Fibroblast of skin of back (primary cell): ENCODE measurements at places on chromosomes 4 and X.

DNA sequence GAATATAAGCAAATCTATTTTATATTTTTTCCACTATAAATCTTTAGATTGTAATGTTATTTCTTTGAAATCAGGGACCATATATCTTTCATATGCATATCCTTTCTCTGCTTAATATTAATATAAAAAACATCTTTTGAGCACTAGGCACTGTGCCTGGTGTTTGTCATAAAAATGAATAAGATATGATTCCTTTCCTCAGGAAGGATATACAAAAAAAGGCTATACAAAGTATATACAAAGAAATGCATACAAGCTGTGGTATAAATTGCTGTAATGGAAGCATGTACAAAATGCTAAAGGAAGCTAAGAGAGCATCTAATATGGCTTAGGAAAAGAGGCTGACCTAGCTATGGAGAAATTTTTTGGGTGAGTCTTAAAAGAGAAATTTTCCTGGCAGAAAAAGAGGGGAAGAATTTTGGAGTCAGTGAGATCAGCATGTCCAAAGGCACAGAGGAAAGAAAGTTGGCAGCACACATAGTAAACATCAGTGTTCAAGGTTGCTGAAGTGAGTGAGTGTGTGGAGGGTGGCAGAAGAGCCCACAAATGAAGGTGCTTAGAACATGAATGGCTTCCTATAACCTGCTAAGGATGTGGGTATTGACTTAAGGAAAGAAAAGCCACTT is 500.0 kb downstream of the SPRY1 start:
- DNase-seq: no peak

DNA sequence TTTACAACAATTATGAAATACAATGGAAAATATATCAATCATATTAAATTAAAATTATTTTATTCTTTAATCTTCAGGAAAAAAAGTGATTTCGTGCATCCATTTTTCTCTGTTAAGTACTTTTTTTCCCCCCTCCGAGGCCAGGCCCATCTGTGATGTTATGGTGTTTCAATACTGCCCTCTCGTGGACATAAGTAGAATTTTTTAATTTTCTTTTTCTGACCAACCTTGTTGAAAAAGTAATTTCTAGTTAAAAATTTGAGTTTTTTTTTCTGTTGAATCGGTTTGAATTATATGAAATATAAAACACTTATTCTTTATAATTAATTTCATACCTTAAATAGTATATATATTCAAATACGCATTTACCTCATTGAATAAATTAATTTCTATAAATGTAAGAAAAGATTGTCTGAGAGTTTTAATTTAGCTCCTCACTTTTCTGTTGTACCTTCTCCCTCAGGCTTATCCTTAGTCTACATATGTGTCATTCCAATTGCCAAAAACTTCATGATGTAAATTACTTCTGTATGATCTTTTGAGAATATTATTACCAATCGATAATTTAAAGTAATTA is 175.8 kb upstream of the TECRL start:
- peak; percentile 53 for DNase-seq

- peak; percentile 91 for DNase-seq
These were observed 193.4 kb upstream of the PACRGL start for GRCh38 chr4:20506827-20507226.

GRCh38 chr4:80311130-80311529 is 24.4 kb upstream of the CFAP299 start:
- DNase-seq: no peak

- DNase-seq: no peak
These were observed 85.1 kb upstream of the SMAD1 start for GRCh38 chr4:145396581-145396980.

- DNase-seq: no peak
These were observed 500.1 kb downstream of the PCDH19 start for GRCh38 chrX:99909946-99910345.

GRCh38 chrX:133323431-133323830 is 91.9 kb downstream of the GPC4 start:
- no peak for DNase-seq

- DNase-seq: no peak
These were observed 109.5 kb upstream of the CBR4 start for GRCh38 chr4:169119536-169119935.

DNA sequence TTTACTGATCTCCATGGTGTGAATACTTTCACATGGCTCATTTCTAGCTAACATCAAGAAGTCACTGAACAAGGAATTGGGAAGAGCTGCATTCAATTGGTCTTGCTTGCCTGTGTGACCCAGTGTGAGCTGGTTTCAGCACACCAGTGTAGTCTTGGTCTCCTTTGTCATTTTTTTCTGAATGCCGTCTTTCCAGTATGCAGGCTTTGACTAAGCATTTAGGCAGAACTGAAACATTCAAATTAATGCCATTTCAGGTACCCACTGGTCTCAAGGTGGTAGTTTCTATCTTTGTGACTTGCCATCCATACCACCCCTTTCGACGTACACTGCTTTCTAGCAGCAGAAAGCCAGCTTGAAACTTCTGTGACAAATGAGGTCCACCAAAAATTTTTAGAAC is 550.5 kb upstream of the BOD1L1 start:
- DNase-seq: no peak

DNA sequence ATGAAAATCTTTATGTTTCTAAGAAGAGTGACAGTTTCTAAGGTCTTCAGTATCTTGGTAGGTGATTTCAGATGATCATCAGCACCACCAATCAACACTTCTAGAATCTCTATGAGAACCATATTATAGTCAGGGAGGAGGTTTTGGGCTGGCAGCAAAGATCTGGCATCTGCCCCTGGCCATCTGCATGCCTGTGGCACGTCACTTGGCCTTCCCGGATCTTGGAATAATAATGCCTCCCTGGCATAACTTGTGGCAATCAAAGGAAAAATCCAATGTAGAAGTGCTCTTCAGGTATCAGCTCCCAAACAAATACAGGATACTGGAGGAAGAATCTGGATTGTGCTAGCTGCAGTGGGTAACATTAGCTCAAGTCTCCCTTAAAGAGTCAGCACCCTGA is 57.3 kb downstream of the RASL11B start:
- DNase-seq: no peak

- no peak for DNase-seq
These were observed 687 bp upstream of the GRIA2 start for GRCh38 chr4:157219711-157220370.

GRCh38 chrX:110791071-110791470 is 4.5 kb downstream of the CHRDL1 start:
- DNase-seq: no peak

GRCh38 chr4:189787216-189788031 is 153.2 kb upstream of the FRG1 start:
- peak; percentile 41 for DNase-seq

GRCh38 chr4:56739066-56739777 is 58.1 kb upstream of the HOPX start:
- peak; percentile 32 for DNase-seq

DNA sequence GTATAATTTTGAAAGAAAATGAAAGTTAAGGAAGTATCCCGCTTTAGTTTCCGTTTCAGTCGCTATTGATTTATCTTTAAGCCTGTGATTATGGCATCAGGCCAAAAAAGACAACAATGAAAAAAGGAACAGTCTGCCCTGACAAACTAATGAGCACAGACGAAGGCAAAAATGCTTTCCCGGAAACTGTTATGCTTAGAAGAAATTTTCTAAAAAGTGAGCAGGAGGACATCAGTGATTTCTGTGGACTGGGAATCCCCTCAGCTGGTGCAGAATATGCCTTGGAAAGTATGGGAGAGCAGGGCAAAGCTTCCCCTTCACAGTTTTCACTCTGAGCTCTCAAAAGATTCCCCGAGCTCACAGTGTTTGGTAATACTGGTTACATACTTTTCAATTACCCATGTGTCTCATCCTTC is 5.1 kb upstream of the CXCL10 start:
- no peak for DNase-seq

GRCh38 chr4:8220661-8221450 is 21.8 kb downstream of the SH3TC1 start:
- DNase-seq: no peak

DNA sequence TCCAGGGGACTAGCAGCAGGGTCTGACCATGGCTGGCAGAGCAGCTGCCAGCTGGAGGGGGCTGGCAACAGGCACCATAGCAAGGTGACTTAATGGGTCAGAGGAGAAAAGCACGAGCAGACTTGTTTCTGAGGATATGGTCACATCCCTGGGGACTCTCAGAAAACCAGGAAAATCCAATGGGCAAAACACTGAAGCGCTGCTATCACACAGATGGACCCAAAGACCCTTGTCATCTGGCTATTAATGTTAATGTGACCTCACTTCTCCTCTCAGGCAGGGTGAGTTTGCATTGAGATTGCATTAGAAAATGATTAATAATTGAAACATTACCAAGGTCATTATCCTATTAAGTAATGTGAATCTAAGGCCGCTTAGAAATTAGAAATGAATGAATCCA is 293.7 kb upstream of the GALNT7 start:
- no peak for DNase-seq

DNA sequence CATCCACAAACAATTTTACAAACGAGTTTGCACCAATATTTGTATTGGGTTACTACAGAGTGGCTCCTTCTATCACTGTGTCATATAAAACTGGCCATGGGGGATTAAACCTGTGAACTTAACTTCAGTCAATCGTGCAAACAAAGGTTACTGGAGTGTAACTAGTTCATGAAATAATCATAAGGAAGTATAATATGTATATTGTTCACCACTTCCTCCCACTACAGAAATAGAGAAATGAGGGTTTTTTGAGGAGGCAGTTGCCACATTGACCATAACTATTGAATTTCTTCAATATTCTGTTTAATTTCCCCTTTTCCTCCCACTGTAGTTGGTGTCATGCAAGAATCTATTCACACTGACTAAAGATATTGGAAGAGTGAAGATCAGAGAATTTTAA is at the start of gene GPR82:
Gene GPR82, plus strand, starts transcription at position 356 of the 400 bp plus-strand sequence. CDS start 2,846 bp downstream, outside the sequence.
- no peak for DNase-seq

- no peak for DNase-seq
These were observed 27.8 kb upstream of the CD99L2 start for GRCh38 chrX:150926304-150926703.

DNA sequence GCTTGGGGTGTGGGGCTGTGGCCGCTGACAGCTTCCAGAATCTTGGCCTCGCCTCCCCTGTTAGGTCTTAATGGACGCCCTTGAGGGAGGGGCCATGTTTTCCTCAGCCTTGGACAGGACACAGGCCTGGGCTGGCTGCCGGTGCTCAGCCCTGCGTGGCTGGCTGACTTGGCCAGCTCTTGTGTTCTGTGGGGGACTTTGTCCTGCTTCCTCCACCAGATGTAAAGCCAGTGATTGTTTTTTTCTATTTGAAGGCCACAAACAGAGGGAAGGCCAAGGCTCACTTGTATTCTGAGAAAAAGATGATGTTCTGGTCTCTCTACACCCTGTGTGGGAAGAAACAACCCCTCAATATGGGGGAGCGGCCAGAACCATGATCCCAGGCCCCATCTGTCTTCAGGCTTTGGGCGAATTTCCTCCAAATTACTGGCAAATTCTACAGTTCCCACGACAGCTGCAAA is 71.3 kb downstream of the HTRA3 start:
- no peak for DNase-seq

- DNase-seq: peak; percentile 17
These were observed 16.8 kb upstream of the NAT8L start for GRCh38 chr4:2042204-2042946.

DNA sequence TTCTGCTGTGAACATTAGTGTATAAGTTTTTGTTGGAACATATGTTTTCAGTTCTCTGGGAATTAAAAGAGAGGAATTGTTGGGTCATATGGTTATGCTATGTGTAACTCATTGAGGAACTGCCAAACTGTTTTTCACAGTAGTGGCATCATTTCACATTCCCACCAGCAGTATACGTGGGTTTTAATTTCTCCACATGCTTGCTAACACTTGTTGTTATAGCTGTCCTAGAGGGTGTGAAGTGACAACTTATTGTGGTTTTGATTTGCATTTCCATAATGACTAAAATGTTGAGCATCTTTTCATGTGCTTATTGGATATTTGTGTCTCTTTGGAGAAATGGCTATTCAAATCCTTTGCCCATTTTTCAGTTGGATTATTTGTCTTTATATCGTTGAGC is 13.7 kb downstream of the APELA start:
- no peak for DNase-seq
